ENCODE measurements at places on chromosomes 7 and 10.

DNA sequence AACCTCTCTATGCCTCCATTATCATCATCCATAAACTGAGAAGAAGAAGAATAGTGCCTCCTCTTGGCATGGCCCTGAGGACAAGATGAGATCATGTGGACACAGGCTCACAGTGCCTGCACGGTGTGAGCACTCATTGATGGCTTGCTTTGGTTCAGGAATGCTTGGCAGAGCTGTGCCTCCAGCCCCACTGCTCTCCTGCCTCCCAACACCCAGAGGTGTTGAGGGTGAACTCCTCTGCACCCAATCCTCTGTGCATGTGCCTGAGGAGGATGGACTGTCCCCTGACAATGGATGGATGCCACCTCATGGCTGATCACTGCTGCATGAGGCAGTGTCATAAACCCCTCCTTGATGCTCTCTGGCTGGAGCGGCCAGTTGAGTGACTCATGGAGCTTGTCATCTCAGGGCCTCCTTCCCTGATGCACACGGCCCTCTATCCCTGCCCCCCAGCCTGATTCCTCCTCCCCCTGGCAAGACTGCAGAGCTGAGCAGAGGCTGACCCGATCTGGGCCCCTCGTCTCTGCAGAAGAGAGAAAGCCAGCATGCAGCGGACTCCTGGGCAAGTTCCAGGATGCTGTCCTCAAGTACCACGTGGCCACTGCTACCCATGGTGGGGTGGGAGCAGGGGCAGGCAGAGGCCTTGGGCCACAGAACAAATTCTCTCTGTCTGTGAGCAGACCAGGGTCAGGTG lies 136.3 kb downstream of the KCNMA1 start:
- DNase-seq: no peak

DNA sequence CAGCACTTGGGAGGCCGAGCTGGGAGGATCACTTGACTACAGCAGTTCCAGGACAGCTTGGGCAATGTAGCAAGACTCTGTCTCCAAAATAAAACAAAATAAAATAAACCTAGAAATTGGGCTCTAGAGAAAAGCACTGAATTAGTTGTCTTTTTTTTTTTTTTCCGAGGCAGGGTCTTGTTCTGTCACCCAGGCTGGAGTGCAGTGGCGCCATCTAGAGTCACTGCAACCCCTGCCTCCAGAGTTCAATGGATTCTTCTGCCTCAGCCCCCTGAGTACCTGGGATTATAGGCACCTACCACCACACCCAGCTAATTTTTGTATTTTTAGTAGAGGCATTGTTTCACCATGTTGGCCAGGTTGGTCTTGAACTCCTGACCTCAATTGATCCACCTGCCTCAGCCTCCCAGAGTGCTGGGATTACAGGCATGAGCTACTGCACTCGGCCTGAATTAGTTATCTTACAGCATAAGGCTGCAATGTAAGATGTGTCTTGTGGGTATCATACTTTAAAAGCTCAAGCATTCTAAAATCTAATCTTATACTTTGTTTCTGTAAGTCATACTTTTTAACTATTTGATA lies 12.8 kb downstream of the MEIG1 start:
- DNase-seq: peak; percentile 33

GRCh38 chr7:22476824-22477223 lies 23.2 kb downstream of the STEAP1B start:
- DNase-seq: no peak

- no peak for DNase-seq
Observed at GRCh38 chr7:16648551-16648950, 2.6 kb downstream of the BZW2 start.

- DNase-seq: no peak
Observed at GRCh38 chr10:124977648-124978375, 35.9 kb downstream of the ZRANB1 start.

- DNase-seq: no peak
Observed at GRCh38 chr7:20954711-20955619, 168.3 kb upstream of the SP8 start.

GRCh38 chr10:79312601-79313187 lies 34.6 kb upstream of the PPIF start:
- no peak for DNase-seq

- no peak for DNase-seq
Observed at GRCh38 chr7:126656165-126656564, 596.6 kb downstream of the GRM8 start.

DNA sequence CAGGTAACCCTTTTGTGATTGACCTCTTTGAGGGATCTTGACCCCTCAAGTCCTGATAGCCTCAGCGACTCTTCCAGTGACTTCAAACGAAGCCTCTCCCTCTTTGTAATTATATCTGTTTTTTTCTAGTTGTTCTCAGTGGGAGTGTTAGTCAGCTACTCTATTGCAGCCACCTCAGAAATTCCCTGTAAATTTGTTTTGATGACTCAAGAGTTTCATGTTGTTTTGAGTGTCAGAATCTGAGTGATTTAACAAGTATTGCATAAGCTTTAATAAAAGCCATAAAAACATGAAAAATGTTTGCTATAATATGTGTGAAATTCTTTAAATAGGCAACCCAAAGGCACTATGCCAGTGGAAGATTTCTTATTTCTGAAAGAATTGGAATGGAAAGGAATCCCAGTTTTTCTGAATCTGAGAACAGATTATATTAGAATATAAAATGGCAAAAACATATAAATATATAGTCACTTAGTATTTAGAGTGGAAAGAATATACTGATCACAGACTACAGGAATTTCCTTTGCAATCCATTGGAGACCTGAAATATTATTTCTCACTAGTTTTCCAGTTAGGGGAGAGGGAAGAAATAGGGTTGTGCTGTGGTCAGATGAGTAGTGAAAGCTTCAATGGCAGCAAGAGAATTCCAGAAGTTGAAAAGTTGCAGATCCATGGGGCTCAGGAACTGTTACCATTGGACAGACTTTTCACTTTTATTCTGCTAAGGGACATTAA lies 94.4 kb upstream of the SEMA3C start:
- DNase-seq: no peak

DNA sequence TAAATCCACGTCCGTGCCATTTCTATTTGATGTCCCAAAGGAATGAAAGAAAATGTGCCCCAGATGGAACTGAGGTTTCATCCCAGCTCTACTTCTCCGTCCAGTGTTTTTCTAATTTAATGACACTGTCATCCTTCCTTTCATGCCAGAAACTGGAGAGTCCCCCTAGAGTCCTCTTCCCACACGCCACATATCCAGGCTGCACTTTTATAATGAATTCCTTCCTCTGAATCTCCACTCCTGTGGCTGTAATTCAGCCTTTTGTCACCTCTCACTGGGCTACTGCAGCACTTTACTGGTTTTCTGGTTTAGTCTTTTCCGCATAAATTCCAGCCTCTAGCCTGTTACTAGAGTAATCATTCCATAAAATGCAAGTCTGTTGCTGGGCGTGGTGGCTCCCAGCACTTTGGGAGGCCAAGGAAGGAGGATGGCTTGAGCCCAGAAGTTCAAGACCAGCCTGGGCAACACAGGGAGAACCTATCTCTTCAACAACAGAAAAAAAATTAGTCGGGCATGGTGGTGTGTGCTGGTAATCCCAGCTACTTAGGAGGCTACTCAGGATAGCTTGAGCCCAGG lies 142.6 kb upstream of the RHEB start:
- no peak for DNase-seq

DNA sequence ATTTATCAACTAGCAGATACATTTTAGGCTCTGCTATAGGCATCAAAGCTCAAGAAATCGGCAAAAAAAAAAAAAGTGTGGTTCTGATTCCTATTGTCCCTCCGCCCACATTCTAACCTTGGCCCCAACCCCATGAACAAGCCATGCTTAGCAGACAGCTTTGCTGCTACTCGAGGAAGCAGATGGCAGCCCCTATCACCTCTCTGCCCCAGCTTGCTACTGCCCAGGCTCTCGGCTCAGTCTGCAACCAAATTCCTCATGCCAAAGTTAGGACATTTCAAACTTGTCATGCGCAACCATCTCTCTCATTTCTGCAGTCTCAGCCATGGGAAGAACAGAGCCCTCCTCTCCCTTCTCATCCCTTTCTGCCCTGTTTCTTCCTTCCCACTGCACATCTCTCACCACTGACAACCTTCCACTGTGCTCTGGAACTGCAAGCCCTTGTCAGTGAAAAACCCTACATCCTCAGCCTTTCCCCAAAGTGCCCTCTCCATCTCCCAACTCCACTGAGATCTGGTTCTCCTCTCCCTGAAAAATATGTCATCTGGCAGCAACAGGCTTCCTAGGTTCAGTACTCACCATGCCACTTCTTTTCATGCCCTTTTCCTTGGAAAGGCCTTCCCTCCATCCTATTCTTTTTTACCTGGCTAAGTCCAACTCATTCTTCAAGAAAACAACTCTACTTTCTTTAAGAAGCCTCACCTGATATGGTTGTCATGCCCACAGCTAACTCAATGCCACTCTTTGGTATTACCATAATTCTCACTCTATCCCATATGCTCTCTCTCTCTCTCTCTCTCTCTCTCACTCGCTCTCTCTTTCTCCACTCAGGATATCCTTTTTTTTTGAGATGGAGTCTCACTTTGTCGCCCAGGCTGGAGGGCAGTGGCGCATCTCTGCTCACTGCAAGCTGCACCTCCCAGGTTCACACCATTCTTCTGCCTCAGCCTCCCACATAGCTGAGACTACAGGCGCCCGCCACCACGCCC lies 60.1 kb upstream of the FHIP2A start:
- DNase-seq: no peak

GRCh38 chr7:333393-333764 lies 43.4 kb downstream of the FOXL3 start:
- no peak for DNase-seq

DNA sequence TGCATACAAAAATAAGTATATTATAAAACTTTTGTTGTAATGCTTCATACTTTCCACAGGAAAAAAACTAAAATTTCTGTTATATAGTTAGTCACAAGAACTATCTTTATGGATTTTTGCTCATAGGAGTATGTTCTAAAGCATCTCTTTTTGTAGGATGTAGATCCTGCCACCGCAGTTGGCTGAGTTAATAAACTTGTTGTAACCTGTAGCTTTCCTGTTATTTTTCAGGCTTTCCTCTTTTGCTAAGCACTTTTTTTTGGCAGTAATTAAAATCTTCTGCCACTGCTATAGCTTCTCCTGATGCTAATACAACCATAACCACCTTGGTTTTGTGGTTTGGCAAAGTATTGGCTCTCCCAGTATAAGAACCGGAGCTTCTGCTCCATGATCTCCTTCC lies 60.3 kb downstream of the WNT2 start:
- no peak for DNase-seq

GRCh38 chr7:15720849-15721471 lies 34.5 kb upstream of the MEOX2 start:
- DNase-seq: peak; percentile 15

GRCh38 chr7:28988091-28988490 lies 30.0 kb upstream of the TRIL start:
- DNase-seq: no peak

- no peak for DNase-seq
Observed at GRCh38 chr7:138903186-138903820, 77.9 kb downstream of the KIAA1549 start.

- peak; percentile 30 for DNase-seq
Observed at GRCh38 chr10:122725768-122726167, 26.1 kb upstream of the C10orf120 start.

DNA sequence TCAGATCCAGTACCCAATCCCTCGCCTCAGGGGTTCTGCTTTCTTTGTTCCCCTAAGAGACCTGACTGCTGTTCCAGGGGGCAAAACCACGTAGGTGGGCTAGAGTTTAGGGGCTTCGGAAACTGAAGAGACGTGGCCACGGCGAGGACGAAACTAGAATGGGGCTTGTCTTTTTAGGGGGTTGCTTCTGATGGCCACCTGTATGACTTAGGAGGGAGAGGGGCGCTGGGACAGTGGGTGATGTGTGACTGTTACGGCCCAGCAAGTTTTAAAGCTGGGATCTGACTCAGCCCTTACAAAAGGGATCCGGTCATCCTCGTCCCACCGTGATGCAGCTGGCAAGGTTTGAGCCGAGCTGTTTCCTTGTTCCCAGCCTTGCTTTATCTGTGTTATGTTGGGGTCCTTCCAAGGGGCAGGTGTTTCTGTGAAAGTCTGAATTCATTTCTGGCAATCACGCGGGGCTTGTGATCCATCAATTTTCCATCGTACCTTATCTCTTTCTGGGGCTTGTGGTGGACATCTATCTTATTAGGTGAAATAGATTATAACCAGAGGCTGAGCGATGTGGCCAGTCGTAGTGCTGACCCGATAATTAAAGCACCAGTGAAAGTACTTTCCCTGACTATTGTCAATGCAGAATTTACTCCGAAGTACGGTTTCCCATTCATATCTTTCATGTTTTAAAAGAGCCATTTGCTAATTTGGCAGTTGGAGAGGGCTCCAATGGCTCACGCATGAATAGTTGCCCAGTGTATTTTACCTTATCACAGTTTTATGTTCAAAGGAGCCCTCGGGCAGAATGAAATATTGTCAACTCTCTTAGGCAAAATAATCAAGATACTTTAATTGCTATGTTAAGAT lies 830 bp downstream of the MET start:
- DNase-seq: no peak

DNA sequence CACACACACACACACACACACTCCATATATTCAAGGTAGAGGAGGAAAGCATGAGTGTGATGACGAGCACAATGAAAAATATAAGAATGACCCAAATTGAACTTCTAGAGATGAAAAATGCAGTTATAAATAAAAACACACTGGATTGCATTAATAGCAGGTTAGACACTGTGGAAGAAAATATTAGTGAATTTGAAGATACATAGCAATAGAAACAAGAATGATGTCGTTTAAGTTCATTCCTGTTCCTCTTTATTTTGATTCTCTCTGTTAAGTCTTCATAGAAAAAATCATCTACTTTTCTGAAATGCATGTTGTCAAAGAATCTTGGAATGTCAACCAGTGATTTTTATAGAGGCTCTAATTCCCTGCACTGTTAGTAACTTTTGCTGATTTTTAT lies 78.4 kb downstream of the BTAF1 start:
- DNase-seq: no peak

GRCh38 chr10:126935263-126935946 lies 30.2 kb downstream of the DOCK1 start:
- DNase-seq: no peak

DNA sequence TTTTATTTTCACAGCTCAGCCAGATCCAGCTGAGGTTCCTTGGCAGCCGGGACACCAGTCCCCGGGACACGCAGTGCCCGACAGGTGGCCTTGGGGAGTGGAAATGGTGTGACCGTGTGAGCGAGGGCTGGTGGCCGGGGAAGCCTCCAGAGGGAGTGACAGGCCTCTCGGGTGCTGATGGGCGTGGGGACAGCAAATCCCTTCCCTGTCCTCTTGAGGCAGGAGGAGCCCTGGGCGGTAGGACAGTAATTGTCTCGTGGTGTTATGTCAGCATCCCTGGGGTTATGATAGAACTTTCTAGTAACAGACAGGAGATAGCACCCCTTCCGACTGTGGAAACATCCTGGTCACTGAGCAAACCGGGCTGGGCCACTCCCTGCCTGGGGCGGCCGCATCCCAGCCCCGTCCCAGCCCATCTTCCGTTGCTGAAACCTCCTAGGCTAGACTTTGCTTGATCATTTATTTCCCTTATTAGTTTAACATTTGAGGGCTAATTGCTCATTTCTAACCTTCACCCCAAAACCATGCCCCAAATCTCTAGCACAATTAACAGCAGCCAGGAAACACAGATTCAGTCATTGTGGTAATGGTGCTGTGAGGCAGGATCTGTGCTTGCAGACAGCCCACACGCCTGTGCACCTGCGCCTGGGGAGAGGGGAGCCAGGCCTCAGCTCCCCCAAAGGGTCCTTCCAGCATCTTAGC lies 63.3 kb downstream of the ELFN1 start:
- DNase-seq: peak; percentile 47

- DNase-seq: no peak
Observed at GRCh38 chr10:20457649-20458048, 439.5 kb downstream of the NEBL start.
